T-helper 2 cell (primary cell): ENCODE measurements at places on chromosomes 2 and 18.

DNA sequence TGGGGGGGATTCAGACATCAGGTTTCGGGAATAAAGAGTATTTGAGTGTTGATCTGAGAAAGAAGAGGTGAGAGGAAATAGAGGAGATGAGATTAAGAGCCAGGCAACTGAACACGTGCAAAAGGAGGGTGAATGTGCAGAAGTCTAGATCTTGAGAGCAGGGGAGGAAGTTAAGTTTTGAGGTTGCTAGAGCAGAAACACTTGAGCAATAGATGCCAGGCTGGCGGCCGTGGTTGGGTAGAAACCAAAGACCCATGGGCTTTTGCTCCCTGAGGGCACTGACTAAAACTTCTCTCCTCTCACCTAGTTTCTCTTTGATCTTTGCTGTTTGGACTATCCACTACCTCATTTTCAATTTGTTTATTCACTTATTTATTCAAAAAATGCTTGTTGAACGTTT, 116.0 kb downstream of the CDC42EP3 start:
- peak; percentile 84 for DNase-seq

- no peak for DNase-seq
These were observed 584.0 kb downstream of the LRRTM4 start for GRCh38 chr2:76938153-76938552.

DNA sequence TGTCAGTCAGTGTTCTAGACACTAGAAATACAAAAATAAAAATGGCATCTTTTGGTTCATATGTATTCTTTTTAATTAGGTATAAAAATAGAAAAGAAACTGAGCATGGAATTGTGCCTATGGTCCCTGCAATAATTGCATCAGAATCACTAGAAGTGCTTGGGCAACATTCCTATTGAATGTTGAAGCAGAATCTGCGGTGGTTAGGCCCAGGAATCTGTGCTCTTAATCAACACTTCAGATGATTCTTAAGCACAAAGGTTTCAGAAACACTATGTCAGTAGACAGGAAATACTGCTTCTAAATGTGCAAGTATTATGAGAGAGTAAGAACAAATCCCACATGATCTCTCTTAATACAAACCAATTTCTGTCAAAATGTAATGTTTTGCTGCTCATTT, 20.3 kb upstream of the RBBP8 start:
- DNase-seq, result no peak

GRCh38 chr2:47569658-47570475, 166.9 kb downstream of the MSH2 start:
- DNase-seq, result no peak

GRCh38 chr2:3704692-3705091, 1.3 kb downstream of the DCDC2C start:
- no peak for DNase-seq

DNA sequence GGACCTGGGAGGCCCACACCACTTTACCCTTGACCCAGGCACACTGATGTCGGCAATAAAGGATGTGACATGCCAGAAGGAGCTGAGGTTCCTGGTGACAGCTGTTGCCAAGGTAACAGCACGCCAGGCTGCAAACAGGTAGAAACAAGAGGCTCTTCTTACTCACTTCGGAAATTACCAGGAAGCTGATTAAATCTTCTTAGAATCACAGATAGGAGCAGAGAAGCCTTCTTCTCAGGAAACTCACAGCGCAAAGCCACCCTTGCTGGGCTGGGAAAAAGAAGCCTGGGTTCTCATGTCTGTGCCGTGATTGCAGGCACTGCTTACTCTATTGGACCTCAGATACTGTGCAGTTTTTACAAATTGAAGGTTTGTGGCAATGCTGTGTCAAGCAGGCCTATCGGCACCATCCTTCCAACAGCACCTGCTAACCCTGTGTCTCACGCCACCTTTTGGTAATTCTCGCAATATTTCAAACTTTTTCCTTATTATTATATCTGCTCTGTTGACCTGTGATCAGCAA, 61.0 kb upstream of the TAF1B start:
- peak; percentile 73 for DNase-seq

DNA sequence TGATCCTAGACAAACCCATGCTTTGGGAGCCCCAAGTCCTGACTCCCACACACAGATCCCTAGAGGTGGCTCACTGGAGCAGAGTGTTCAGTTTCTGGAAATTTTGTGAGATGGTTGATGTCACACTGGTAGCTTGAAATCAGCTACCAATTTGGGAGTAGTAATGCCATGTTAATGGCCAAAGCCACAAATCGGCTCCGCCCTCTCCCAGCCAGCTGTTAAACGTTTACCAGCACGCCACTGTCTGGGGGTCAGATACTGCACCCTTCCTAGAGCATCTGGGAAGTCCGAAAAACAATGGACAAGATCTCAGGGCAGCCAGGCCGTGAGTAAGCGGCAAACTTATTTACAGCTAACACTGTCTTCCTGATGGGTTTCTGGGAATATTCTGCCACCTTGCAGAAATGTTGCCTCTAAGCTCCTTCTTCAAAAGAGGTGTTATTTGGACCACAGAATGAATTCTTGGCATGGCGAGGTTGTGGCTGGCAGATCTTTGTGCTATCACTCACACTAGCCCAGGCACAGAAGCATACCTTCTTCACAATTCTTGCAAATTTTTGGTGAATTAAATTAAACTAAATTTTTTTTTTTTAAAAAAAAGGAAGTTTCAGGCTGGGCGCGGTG, 60.2 kb upstream of the FZD7 start:
- no peak for DNase-seq

- DNase-seq, result no peak
These were observed 400.3 kb upstream of the HNRNPA3 start for GRCh38 chr2:176812246-176812775.

DNA sequence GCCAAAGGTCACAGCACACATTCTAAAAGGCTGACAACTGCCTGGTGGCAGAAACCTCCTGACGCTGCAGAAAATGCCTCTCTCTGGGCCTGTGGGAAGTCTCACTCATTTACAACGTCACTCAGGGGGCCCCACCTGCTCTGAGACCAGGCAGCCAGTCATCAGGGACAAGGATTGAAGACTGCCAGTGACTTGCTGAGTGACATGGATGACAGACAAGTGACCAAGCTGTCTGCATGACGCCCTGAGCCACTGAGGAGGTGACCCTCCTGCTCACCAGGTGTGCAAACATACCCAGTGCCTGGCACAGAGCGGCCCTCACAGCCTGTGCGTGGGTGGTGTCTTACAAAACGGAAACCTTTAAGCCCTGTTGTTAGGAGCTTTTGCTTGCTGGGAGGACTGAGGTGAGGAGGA, 392.4 kb downstream of the TNS1 start:
- DNase-seq, result peak; percentile 7

DNA sequence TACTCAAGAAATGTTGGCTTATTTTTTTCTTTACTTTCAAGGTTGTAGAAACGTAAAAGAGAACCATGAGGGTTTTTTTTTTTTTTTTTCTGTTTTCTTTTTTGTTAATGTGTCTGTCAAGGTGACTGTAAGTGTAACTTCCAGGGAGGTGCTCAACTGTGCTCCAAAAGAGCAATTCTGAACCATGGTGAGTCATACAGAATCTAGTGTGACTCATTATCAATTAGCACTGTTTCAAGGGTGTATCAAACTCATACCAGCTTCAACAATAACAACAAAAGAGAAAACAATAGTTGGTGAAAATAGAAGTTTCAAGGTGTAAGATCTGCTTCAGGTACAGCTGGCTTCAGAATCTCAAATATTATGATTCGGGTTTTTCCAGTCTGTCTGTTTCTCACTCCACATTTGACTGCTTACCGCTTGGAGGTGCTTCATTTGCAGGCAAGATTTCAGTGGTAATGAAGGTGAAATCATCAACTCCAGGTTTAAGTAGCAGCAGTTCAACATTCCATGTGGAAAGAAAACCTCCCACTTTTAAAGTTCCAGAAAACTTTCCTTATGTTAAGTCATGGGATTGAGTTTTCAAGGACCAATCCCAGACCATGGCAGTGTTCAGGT, 850.6 kb downstream of the CNTNAP5 start:
- no peak for DNase-seq

DNA sequence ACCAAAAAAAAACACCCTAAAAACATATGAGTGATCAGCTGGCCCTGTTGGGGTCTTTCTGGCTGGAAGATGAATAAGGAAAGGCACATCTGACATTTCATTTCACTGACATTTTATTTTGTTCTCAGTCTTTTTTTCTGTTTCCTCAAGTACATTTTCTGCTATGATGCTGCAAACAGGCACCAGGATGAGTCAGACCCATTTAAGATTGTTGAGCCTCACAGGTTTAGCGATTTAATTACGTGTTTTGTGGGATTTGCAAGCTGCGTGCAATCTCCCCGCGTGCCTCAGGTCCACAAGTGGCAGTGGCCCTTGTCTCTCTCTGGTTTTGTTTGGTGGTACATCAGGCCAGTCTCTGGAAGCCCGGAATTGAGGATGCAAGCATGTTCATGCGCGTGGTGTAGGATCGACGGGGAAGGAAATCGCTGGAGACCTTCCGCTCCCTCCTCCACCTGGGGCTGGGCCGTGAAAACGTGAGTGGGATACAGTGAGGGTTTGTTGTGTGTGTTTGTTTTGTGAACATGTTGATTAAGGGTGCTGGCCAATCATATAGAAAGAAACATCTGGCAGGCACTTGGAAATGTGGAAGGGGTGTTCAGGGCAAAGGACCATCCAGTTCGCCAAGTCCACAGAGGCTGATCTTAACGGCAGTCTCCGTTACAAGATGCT, 120.2 kb upstream of the ZNF516 start:
- no peak for DNase-seq

DNA sequence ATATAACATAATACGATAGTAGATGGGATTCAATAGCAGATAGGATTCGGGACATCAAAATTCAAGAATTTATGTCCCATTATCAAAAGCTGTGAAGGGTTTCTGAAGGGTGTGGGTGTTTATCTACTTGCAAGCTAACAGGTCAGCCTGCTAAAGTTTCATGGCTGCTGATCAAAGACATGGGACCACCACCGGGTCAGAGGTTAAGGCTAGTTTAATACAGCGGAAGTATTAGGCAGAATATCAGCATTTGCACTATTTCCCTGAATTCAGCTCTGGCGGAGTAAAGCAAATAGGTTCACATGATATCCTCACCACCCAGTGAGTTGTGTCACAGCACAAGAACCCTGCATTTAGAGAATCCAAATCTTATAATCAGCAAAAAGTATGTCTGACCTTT, 82.5 kb downstream of the DSEL start:
- DNase-seq, result no peak

- DNase-seq, result no peak
These were observed 1.9 kb upstream of the KRCC1 start for GRCh38 chr2:88057437-88057844.

DNA sequence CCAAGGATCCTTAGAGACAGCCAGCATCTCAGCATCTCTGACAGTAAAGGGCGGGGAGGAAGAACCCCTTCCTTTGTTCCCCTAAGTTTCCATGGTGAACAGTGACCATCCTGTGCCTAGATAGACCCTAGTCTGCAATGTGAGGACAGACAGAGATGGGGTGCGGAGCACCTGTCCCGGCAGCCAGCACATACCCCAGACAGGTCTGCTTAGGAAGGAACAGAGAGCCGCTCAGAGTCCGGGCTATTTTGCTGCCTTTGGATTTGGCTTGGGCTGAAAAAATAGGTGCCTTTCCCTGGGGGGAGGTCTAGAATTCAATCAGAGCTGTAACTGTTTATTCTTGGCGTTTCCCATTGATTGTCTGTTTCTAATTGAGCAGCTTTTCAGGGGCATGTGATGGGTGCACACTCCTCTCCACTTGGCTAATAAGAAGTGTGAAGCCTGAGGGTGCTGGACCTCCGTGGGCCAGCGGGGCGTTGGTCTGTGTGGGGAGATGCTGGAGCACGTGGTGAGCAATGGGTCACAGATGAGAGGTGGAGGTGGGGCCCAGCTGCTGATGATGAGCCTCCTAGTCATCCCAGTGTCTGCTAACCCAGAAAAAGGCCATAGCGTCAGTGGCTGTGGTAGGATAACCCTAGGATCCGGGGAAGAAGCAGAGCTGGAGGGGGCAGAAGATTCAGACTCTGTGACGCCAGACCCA, 236.8 kb downstream of the SEPTIN10 start:
- DNase-seq, result no peak

- DNase-seq, result no peak
These were observed 136.8 kb downstream of the MEP1B start for GRCh38 chr18:32326450-32327308.

DNA sequence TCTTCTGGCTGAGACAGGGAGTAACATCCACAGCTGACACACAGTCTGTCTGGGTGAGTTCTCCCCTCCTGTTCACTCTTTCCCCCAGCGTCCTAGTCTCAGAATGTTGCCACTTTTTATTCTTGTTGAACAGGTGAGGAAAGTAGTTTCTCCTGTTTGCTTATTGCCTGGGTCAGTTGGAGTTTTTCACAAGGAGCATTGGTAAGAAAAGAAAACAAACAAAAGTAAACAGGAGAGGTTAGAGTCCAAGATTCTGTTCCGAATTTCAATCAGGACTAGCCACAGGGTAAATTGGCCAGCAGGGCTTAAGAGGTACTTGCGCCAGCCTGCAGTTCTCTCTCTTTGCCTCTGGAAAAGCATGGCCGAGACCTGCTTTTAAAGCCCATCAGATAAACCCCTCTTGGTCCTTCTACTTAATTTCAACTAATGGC, 255.0 kb upstream of the EPAS1 start:
- DNase-seq, result no peak

GRCh38 chr2:170828533-170828916, 11.8 kb downstream of the GAD1 start:
- no peak for DNase-seq

GRCh38 chr18:58241026-58241679, 197.1 kb downstream of the NEDD4L start:
- no peak for DNase-seq

- no peak for DNase-seq
These were observed 105.0 kb upstream of the LINC00305 start for GRCh38 chr18:64253873-64254272.

- DNase-seq, result no peak
These were observed 70.2 kb downstream of the LRRC30 start for GRCh38 chr18:7301094-7301493.

DNA sequence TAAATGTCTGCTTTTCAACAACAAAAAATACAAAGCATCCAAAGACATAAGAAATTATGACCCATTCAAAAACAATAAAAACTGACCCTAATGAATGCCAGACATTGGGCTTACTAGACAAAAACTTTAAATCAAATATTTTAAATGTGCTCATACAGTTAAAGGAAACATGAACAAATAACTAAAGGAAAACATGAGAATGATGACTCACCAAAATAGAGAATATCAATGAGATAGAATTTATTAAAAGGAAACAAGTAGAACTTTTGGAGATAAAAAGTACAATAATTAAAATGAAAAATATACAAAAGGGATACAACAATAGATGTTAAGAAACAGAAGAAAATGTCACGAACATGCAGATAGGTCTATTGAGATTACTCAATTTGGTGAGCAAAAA, 110.6 kb downstream of the TRABD2A start:
- no peak for DNase-seq

GRCh38 chr2:105725388-105725787, 19.3 kb upstream of the NCK2 start:
- no peak for DNase-seq

- no peak for DNase-seq
These were observed 236.6 kb downstream of the PTGR3 start for GRCh38 chr18:74972354-74972753.

- DNase-seq, result no peak
These were observed 4.4 kb upstream of the ST8SIA5 start for GRCh38 chr18:46761059-46761769.

GRCh38 chr18:69874058-69874457, 73.6 kb downstream of the CD226 start:
- no peak for DNase-seq
